NCI-H69 (cell line): ENCODE measurements at places on chromosomes 5 and 9.

- no peak for DNase-seq
These were observed 591.1 kb downstream of the SEMA5A start for GRCh38 chr5:8954801-8955200.

- no peak for DNase-seq
These were observed 25.6 kb upstream of the ACTBL2 start for GRCh38 chr5:57508211-57508610.

GRCh38 chr9:96655198-96655851, at the start of gene PRXL2C:
PRXL2C (minus strand) TSS chr9:96655317; CDS start chr9:96655281, 36 bp downstream.
- DNase-seq, result peak; percentile 84

DNA sequence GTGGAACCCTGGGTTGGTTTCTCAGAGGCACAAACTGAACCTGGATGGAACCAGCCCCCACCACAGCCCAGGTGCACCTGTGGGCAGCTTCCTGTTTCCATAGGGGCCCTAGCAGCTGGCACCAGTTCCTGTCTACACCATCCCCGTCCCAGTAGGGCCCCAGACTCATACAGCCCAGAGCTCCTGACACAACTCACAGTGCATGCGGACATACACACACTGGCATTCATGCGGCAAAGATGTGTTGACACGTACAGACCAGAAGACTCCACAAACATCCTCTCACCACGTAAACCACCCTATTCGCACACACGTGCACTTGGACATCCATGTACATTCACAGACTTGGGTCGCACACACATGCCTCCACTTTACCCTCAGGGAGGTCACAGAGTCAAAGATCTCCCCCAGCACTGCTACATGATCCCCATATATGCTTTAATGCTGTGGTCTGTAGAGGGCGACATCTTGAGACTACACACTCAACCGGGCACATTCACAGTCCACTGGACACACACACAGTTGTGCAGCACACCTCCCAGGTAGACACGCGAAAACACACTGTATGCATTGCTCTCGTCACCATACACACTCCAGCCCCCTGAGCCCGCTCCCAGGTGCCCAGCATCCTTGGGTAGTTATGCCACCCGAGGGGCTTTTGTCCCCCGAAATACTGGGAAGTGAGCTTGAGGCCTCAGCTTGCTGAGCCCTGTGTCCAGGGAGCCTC, 22.4 kb downstream of the CXXC5 start:
- peak; percentile 80 for DNase-seq

DNA sequence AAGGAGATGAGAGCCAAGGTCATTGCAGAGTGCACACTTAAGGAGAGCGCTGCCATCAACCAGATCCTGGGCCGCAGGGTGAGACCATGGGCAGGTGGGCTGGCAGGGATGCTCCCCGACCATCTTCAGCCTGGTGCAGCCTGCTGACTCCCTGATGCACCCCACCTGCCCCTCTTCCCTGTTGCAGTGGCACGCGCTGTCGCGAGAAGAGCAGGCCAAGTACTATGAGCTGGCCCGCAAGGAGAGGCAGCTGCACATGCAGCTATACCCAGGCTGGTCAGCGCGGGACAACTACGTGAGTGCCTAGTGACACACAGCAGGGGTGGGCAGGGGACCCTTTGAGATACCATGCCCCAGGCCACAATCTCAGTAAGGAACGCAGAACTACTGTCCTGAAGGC, 28.3 kb downstream of the TCF7 start:
- no peak for DNase-seq

DNA sequence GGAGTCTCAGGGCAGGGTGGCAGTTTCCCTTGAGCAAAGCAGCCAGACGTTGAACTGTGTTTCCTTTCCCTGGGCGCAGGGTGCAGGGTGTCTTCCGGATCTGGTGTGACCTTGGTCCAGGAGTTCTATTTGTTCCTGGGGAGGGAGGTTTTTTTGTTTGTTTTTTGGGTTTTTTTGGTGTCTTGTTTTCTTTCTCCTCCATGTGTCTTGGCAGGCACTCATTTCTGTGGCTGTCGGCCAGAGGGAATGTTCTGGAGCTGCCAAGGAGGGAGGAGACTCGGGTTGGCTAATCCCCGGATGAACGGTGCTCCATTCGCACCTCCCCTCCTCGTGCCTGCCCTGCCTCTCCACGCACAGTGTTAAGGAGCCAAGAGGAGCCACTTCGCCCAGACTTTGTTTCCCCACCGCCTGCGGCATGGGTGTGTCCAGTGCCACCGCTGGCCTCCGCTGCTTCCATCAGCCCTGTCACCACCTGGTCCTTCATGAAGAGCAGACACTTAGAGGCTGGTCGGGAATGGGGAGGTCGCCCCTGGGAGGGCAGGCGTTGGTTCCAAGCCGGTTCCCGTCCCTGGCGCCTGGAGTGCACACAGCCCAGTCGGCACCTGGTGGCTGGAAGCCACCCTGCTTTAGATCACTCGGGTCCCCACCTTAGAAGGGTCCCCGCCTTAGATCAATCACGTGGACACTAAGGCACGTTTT, 3.5 kb upstream of the PHYHD1 start:
- DNase-seq, result no peak

- no peak for DNase-seq
These were observed 13.5 kb downstream of the TRAF1 start for GRCh38 chr9:120912958-120913646.

- DNase-seq, result no peak
These were observed 1.6 kb downstream of the BTNL3 start for GRCh38 chr5:180990086-180990881.

GRCh38 chr5:147093138-147093537, 141.7 kb upstream of the STK32A start:
- DNase-seq, result peak; percentile 41

DNA sequence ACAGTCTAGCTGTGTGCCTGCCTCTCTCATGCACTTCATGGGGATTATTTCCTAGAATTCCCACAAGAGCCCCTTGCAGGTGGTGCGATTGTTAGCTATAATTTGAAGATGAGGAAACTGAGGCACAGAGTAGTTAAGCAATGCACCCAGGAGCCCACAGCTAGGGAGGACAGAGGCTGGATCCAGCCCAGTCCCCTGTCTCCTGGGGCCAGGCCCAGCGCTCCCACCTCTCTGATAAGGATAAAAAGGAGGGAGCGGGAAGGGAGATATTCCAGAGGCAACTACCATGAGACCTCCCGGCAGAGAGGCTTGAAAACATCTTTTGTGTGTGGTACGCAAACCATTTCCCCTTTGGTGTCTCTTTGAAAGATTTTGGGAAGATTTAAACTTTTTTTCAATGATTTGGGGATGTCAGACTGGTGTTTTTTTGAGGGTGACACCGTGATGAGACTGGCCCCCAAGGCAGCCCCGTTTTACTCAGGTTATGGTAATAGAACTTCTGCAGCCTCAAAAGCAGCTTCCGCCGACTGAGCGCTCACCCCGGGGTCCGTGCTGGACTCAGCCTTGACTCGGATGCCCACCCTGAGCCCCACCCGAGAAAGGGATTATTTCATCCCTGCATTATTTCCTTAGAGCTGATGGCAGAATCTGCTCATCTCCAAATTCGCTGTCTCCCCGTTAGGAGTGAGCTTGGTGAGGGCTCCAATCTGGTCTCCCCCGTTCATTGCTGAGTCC, 144.7 kb upstream of the IER5L start:
- DNase-seq, result no peak
